Neural crest cell (in vitro differentiated cells): ENCODE measurements at places on chromosomes 5 and 9. TPM values are rescaled to one million over a fixed set of nuclear protein-coding genes. Genes with fewer than 3 reads are reported as not detected.

GRCh38 chr9:118457171-118458000 lies 753.2 kb downstream of the TLR4 start:
- no peak for DNase-seq

Gene EPB41L4B
- 1.2 and 1.4 TPM in 2 replicates for total RNA-seq

GRCh38 chr5:174775081-174775480 lies 50.7 kb downstream of the MSX2 start:
- no peak for DNase-seq

DNA sequence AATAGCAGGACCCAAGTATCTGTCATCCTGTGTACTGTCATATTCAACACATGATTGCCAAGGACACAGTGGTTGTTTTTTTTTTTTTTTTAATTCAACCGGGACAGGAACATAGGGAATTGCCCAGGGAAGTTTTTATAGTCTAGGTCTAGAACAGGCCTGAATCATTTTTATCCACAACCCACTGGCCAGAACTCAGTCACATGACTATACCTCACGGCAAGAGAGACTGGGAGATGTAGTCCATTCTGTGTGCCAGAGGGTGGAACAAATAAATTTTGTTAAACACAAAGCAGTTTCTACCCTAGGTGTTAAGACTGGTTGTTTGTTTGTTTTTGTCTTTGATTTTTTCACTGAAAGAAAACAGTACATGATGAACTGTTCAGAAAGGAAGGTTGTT lies 105.8 kb upstream of the SMARCA2 start:
- no peak for DNase-seq

GRCh38 chr5:174414315-174414710 lies 310.1 kb upstream of the MSX2 start:
- no peak for DNase-seq

Gene PIP5K1B
- total RNA-seq, result 5.9 and 6.5 TPM in 2 replicates

DNA sequence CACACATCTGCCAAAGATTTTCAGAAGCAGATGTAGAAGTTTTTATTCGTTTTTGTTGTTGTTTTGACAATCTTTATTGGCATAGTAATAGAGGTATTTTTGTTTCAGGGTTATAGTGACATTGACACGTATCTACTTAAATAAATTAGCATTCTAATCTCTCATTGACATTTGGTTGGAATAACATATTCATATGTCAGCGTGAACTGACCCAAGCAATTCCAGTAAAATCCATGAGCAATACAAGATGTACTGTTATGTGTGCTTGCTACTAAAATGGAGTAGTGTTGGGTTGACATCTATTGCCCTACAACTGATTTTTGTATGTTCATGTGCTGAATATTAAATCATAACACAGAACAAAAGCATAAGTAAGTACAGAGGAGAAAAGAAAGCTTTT lies 284.4 kb upstream of the SMC2 start:
- DNase-seq, result no peak

Gene HTR1A
- total RNA-seq, result not detected in 2 replicates

Gene CEP78
- total RNA-seq, result 66.4 and 71.0 TPM in 2 replicates
